Femur (tissue), 1 donor: ENCODE measurements at places on chromosomes 11 and 22.

DNA sequence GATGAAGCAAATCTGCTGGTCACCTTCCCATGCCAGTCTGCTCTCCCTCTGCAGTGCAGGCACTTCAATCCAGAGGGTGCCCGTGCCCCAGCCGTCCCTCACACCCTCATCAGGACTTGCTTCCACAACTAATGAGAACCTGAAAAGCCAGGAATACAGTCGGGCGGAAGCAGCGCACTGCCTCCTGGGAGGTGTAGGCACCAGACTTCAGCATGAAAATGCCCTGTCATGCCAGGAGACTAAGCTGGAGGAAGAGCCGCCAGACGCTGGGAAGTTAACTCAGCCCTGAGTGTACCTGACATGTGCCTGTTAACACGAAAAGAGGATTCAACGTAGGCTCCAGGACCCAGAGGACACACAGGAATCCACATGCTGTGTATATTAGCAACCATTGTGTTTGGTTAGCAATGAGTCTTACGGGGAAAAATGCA, 40.1 kb upstream of the FLI1 start:
- peak; percentile 53 for DNase-seq

DNA sequence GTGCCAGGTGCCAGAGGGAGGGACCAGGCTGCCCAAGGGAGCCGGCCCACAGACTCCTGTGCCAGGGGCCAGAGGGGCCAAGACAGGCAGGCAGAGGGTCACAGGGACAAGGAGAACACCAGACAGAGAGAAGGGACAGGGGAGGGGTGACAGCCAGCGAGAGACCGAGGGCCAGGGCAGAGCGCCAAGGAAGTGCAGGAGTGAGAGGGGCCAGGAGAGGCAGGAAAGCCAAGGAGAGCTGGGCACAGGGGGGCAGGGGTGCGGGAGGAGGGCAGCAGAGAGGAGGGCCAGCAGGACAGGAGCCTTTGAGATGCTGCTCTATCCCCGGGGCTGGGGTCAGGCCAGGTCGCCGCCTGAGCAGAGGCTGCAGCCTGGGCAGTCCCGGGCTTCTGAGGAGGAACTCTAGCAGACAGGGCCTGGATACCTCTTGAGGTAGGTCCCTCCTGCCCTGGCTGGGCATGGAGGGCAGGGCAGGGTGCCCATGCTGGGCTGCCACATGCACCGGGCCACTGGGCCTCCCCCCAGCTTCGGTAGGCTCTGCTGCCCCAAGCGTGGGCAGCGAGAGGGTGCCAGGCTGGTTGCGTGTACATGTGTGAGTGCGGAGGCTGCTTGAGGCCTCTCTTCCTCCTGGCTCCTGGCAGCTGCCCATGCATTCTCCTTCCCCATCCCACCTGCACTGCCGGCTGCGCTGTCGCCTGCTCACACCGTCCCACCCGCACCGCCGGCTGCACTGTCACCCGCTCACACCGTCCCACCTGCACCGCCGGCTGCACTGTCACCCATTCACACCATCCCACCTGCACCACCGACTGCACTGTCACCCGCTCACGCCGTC, 12.2 kb downstream of the LSP1 start:
- peak; percentile 59 for DNase-seq

GRCh38 chr11:128535468-128536457, 51.6 kb downstream of the ETS1 start:
- no peak for DNase-seq

DNA sequence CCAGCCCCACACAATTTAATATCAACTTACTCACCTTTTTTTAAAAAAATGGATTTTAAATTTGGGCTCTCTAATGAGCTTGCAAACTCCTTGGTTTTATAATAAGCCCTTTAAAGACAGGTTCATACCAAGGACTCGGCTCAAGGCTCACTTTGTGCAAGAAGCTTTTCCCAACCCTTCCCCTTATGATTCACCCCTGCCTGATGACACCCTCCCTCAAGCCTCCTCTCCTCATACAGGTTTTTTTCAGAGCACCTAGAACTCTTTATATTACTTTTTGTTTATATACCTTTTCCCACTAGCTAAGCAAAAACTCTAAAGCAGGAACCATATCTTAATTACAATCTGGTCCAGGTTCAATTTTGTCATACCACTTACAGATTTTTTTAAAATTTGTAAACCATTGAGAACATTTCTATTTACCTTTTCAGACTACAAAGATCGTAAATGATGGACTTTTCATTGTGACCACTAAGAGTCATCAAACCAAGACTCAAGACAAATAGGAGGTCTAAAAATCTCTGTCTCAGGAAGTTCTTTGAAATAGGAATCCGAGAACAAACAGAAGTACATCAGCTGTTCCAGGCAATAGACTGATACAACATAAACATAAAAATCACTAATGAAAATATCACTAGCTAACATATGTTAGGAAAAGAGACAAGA, 13.1 kb upstream of the EXPH5 start:
- no peak for DNase-seq

GRCh38 chr11:64813826-64814225, 3.5 kb upstream of the MEN1 start:
- DNase-seq = no peak

GRCh38 chr11:34458525-34458924, 19.8 kb downstream of the CAT start:
- no peak for DNase-seq

GRCh38 chr11:76207642-76208401, 1.5 kb upstream of the WNT11 start:
- peak; percentile 82 for DNase-seq

DNA sequence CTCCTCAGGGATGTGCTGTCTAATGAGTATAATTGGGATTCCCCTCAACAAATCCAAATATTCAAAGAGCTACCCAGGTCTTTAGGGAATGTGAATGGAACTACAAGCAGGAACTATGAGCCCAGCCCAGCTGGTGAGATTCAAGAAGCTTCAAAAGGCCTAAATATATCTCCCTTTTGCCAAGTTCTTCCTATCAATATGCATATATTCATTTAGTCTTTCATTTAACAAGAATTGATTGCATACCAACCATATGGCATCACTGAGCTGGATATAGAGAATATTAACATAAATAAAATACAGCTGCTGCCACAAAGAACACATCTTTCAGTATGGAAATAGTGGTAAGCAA, 58.9 kb upstream of the PRSS23 start:
- no peak for DNase-seq

GRCh38 chr11:7968686-7969085, 3.4 kb upstream of the NLRP10 start:
- no peak for DNase-seq

DNA sequence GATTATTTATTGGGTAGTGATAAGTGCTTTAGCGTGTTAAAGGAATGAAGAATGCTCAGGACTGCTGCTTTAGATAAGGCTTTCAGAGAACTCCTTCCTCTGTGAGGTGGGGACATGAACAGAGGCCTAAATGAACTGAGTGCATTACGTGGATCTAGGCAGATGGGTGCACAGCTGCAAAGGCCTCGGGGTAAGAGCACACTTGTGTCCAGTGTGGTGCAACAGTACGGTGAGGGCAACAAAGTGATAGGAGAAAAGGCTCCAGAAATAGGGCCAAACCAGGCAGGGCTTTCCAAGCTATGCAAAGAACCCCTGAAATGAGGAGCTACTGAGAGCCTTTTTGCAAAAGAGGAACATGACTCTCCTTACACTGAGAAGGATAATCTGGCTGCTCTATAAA, 45.3 kb upstream of the ARHGAP32 start:
- DNase-seq = no peak
